ENCODE measurements at places on chromosomes 12 and 14.

- no peak for DNase-seq
These were observed 11.4 kb upstream of the ART4 start for GRCh38 chr12:14854586-14855183.

- DNase-seq: no peak
These were observed 167.0 kb downstream of the PPM1H start for GRCh38 chr12:62767946-62768345.

DNA sequence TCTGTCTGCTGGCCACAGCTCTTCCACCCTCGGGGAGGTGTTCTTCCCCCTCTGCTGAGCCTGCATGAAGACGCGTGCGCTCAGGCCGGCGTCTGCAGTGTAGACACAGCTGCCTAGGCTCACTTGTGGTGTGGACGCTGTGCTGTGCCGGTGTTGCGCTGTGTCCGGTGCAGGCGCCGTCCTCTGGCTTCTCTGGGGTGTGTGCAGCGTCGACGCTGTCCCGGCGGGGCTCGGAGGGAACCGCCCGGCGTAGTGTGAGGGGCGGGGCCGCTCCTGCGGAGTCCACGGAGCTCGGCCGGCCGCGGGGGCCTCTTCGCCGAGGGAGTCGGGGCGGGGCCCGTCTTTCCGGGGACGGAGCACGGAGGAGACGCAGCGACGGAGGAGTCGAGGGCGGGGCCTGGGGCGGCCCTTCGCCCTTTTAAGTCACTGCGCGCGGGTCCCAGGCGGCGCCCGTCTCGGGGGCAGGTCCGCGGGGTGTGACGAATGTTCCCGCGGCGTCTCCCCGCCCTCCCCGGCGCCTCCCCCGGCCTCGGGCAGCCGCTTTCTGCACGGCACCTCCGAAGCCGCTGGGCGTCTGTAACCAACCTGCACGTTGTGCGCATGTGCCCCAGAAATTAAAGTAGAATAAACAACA lies 45.2 kb downstream of the NOC4L start:
- peak; percentile 59 for DNase-seq

GRCh38 chr12:96501133-96501761 lies 11.9 kb downstream of the CFAP54 start:
- DNase-seq: peak; percentile 48

- no peak for DNase-seq
These were observed 385.3 kb upstream of the ATXN7L3B start for GRCh38 chr12:74152370-74152769.

- DNase-seq: peak; percentile 38
These were observed 6.3 kb downstream of the CLEC2A start for GRCh38 chr12:9925705-9926393.

GRCh38 chr12:52611080-52611468 lies 7.3 kb downstream of the KRT73 start:
- DNase-seq: no peak

- no peak for DNase-seq
These were observed 122.3 kb downstream of the MON2 start for GRCh38 chr12:62588916-62589315.

GRCh38 chr12:109771746-109772621 lies 58.4 kb downstream of the FAM222A start:
- DNase-seq: no peak

DNA sequence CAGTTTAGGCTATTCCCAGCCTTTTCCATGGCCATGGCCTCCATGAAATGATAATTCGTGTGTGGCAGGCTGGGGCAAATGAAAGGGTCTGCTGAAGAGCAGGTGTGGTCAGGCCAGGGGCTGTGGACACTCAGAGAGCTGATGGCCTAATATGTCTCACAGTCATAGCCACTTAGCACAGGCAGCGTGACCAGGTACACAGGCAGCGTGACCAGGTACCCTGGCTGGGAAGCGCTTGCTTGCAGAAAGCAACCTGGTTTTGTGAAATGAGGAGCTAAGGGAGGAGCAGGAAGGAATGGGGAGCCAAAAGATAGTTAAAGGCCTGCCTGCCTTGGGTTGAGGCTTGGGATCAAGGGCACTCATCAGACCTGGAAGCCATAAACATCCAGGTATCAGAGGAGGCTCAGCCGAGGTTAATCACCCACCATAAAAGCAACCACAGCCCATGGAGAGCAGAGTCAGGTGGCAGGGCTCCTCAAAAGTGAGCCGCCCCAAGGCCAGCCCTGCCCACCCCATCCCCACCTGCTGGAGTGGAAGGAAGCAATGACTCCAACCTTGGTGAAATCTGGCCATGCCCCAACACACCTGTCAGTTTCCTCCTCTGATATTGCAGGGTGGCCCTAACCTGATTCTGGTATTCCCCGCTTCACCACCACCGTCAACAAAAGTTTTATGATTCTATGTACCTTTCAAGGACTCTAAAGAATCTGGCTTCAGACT lies 8.0 kb upstream of the KRT8 start:
- no peak for DNase-seq

DNA sequence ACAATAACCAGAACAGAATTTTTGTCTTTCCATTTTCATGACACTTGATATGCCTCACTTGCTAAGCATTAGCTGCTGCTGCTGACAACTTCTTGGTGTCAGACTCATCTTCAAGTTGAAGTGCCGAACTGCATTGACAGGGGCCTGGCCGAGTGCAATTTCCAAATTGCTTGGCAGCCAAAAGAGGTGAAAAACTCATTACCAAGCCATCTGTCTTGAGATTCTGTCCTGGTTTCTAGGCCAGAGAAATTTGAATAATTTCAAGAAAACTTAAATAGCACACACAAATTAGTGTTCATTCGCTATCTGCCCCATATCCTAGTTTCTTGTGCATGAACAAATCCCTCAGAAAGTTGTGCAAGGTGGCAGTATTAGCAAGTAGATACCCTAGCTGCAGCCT lies 165.3 kb upstream of the RASSF8 start:
- no peak for DNase-seq

GRCh38 chr14:50045039-50045711 lies 71.2 kb downstream of the VCPKMT start:
- DNase-seq: no peak

- DNase-seq: no peak
These were observed 88.3 kb downstream of the NPAS3 start for GRCh38 chr14:33026850-33027430.

DNA sequence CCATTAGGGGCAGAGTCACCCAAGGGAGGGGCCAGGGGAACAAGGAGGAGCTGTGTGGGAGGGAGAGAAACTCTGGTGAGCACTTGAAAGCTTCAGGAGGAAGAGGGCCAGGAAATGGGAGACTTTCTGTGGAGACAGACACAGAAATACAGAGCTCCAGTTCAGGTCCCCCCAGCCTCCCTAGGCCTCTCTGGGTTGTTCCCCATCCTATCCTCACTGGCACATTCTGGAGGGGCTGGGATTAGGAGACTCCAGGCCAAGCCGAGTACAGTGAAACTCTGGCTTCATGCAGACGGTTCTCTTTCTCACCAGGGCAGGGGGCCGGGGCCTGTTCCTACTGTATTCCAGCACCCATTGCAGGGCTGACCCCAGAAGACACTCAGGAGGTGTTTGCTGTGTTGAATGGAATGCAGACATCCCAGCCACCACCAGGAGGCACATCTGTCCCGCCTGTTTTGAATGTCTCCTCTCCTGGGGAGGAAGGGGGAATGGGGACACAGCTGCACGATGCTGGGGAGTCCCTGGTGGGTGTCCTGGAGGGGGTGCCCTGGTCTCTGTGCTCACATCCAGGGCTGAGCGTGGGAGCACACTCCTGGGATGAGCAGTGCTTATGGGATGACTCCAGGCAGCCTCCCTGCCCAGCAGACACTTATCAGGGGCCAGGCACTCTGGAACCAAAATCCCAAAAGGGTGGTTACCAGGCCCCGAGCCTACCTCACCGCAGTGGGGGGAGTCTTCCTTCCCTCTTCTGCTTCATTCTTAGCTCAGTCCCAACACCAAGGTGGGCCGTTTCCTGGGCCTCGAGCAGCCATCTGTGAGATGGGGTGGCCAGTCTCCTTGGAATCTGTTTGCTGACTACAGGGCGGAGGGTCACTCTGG lies 5.5 kb upstream of the KRT84 start:
- DNase-seq: peak; percentile 60

GRCh38 chr14:101774006-101774795 lies 12.7 kb downstream of the PPP2R5C start:
- no peak for DNase-seq

GRCh38 chr12:12191008-12191407 lies 75.8 kb downstream of the LRP6 start:
- DNase-seq: no peak

- no peak for DNase-seq
These were observed 49.5 kb downstream of the GPR137C start for GRCh38 chr14:52602131-52602530.

DNA sequence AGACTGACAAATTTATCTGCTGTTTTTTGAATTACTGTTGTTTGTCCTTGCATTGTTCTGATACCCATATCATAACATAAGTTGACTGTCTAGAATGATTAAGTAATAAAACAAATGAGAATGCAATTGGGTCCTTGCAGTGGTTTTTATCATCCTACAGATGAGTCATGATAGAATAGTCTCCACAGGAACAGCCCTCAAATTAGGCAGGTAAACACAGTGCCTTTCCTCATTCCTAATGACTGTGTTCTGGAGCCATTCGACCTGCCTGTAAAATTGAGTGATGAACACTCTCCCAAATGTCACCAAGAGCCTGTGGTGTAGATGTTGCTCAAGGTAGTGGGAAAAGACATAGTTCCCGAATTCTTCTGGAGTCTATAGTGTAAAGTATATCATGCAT lies 12.3 kb downstream of the NKX2-8 start:
- DNase-seq: no peak

- DNase-seq: no peak
These were observed 1211.7 kb downstream of the TMEM121 start for GRCh38 chr14:106738075-106738474.

- DNase-seq: no peak
These were observed 13.1 kb downstream of the ARID2 start for GRCh38 chr12:45742590-45742989.

DNA sequence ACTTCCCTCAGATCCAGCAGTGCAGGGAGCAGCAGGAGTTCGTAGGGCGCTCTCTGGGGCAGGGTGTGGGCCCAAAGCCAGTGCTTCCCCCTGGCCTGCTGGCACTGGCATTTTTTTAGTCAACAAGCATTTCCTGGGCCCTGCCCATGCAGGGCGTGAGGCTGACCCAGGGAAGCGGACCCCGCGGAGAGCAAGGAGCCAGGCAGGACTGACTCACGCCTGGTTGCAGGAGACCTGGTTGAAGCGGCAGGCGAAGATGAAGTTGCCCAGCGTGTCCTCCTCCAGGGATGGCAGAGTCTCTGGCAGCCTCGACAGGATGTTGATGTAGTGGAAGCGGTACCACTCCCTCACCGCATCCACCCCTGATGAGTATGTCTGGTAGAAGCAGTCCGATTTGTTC lies 13.5 kb downstream of the SCNN1A start:
- no peak for DNase-seq

- peak; percentile 37 for DNase-seq
These were observed 19.9 kb downstream of the HRK start for GRCh38 chr12:116861320-116861719.

GRCh38 chr12:16189849-16190248 lies 87.6 kb downstream of the SLC15A5 start:
- DNase-seq: no peak

- DNase-seq: no peak
These were observed 16.3 kb upstream of the TBC1D30 start for GRCh38 chr12:64808110-64808509.

GRCh38 chr12:54858562-54858961 lies 4.2 kb downstream of the MUCL1 start:
- DNase-seq: no peak

DNA sequence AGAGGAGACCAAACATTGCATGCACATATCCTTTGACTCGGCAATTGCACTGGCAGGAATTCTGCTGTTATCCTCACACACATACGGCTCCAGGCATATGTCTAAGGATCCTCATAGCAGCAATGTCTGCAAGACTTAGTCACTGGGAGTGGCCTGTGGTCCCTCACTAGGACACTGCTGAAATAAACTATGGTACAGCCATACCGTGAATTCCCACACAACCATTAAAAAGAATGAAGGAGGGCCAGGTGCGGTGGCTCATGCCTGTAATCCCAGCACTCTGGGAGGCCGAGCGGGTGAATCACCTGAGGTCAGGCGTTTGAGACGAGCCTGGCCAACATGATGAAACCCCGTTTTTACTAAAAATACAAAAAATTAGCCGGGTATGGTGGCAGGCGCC lies 105.1 kb downstream of the ZFP36L1 start:
- peak; percentile 25 for DNase-seq

DNA sequence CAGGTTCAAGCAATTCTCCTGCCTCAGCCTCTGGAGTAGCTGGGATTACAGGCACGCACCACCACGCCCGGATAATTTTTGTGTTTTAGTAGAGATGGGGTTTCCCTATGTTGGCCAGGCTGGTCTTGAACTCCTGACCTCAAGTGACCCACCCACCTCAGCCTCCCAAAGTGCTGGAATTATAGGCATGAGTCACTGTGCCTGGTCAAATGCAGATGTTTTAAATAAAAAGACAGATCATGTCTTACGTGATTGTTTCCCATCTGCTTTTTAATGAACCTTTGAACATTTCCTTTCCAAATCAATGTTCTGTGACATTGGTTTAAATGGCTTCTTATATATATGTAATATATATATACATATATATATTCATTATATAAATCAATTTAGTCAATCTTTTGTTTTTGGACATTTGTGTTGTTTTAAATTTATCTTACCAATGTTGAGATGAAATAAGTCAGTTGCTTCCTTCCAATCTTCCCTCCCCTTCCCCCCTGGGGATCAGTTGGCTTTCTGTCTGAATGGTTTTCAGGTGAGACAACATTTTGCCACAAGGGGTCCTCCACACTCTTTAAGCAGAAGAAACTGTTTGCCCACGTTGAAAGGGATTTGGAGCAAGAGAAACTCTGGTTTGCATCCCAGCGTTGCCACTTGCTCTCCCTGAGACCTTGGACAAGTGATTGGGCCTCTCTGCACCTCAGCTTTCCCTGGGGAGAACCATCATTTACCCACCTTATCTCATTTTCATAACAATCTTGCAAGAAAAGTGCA lies 47.6 kb upstream of the RBM19 start:
- peak; percentile 74 for DNase-seq

GRCh38 chr12:22282283-22282682 lies 52.2 kb downstream of the ST8SIA1 start:
- DNase-seq: no peak

GRCh38 chr12:32902287-32902997 lies 5.9 kb upstream of the PKP2 start:
- no peak for DNase-seq

All from ELF-1 (cell line).